CD4-positive, alpha-beta T cell (primary cell): ENCODE measurements at places on chromosomes 7 and 10. TPM values are rescaled to one million over a fixed set of nuclear protein-coding genes. Genes with fewer than 3 reads are reported as not detected.

GRCh38 chr10:51198170-51198569, 123.9 kb downstream of the PRKG1 start:
- no peaks in the 10 kb centered on the region for H3K27me3 ChIP-seq
- no peak for DNase-seq
- H3K27ac ChIP-seq: no peak overlapping the region
- no peaks in the 10 kb centered on the region for H3K4me1 ChIP-seq

GRCh38 chr7:32516551-32517100, 21.3 kb downstream of the AVL9 start:
- H3K27ac ChIP-seq: no peak overlapping the region
- peaks cover 3% of the 10 kb centered on the region for H3K36me3 ChIP-seq
- H3K4me1 ChIP-seq: peaks cover 18% of the 10 kb centered on the region
- no peak for DNase-seq

- no peaks in the 10 kb centered on the region for H3K36me3 ChIP-seq
- H3K27me3 ChIP-seq: no peaks in the 10 kb centered on the region
- H3K4me3 ChIP-seq: no peak overlapping the region
- no peak overlapping the region for H3K27ac ChIP-seq
Measured at GRCh38 chr10:80609331-80609730, 71.6 kb downstream of the SH2D4B start.

GRCh38 chr10:87092861-87093631, 1.6 kb downstream of the GLUD1 start:
- H3K4me3 ChIP-seq: peak overlapping the region; percentile 78
- H3K27me3 ChIP-seq: no peaks in the 10 kb centered on the region
- DNase-seq: peak; percentile 6
- H3K4me1 ChIP-seq: peaks cover 24% of the 10 kb centered on the region

DNA sequence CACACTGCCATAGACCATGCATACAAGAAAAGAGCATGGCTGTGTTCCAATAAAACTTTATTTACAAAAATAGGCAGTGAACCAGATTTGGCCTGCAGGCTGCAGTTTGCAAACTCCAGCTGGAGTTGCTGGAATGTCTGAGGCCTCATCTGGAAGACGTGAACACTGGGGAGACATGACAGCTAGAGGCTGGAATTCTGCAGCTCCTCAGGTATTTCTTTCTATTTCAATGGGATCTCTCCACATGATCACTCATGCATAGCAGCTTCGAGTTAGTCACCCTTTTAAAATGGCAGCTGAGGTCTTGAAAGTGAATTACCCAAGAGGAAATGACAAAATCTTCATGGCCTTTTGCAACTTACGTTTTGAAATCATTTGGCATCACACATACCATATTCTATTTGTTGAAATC, 52.6 kb upstream of the BET1 start:
- no peaks in the 10 kb centered on the region for H3K36me3 ChIP-seq
- H3K4me3 ChIP-seq: no peak overlapping the region
- no peaks in the 10 kb centered on the region for H3K4me1 ChIP-seq

DNA sequence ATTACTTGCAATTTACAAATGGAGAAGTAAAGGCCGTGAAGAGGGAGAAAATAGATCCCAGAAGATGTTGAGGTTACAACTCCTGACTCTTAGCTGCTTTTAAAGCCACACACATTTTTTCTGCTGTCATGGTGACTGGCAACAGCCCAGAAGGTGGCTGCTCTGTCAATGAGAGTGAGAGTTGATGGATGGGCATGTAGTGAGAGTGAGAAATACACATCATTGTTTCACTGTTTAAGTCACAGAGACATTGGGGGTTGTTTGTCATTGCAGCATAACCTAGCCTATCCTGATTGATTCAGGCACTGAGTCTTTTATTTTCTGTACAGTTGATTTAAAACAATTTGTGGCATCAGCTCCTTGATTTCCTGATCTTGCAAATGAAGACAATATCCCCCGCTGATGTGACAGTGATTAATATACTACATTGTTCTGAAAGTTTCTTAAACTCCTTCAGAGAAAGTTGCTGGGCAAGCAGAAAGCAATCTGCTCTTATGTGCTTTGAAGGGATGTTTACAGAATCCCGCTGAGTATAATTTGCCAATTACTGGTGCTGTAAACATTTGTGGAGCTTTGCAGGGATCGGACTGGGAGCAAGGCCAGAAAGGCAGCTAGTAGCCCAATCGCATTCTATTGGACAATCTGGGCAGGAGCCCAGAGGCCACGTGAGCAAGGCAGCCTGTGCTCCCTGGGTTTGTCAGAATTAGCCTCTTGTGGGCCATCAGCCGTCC, 229.6 kb downstream of the PRPF18 start:
- peaks cover 17% of the 10 kb centered on the region for H3K4me1 ChIP-seq
- no peak for DNase-seq
- H3K27me3 ChIP-seq: no peaks in the 10 kb centered on the region
- H3K27ac ChIP-seq: no peak overlapping the region
- H3K36me3 ChIP-seq: no peaks in the 10 kb centered on the region
- no peak overlapping the region for H3K4me3 ChIP-seq

DNA sequence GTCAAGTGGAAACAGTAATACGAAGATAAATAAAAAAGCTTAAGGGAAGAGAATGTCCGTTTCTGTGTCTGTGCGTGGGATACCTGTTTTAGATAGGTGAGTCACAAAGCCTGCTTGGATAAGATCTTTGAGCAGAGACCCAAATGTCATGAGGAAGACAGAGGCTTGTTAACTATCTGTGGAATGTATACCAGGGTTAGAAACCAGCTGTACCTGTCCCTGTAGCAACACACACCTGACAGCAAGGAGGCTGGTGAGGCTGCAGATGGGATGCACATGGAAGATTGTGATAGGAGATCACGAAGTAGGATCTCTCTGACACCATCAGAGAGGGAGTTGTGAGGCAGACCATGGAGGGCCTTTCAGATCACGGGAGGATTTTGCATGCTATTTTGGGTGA, 105.3 kb downstream of the ARHGAP21 start:
- no peak overlapping the region for H3K4me3 ChIP-seq

DNA sequence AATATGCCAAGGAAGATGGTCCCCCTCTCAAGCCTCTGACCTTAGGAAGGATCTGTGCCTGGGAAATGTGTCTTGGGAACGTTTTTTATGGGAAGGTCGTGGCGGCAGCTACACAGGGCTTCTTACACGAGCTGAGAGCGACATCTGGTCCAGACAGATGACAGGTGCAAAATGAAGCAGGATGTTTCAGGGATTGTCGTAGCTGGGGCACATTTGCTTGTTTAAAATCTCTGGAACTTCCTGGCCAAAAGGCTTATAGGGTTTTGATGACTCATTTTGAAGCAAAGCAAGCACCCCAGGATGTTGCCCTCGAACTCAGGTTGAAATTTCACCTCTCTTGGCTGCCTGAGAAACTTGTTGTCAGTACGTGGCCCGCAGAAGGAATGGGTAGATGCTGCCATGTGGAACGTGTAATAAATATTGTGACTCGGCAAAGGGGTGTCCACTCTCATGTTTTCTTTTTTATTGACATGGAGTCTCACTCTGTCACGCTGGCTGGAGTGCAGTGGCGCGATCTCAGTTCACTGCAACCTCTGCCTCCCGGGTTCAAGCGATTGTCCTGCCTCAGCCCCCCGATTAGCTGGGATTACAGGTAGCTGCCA, 117.5 kb downstream of the CAMK1D start:
- DNase-seq: no peak
- no peak overlapping the region for H3K4me3 ChIP-seq
- H3K27ac ChIP-seq: no peak overlapping the region
- peaks cover 10% of the 10 kb centered on the region for H3K4me1 ChIP-seq
- H3K36me3 ChIP-seq: no peaks in the 10 kb centered on the region

GRCh38 chr10:117926491-117926890, 120.2 kb downstream of the RAB11FIP2 start:
- H3K27ac ChIP-seq: no peak overlapping the region
- no peak overlapping the region for H3K4me3 ChIP-seq
- H3K36me3 ChIP-seq: no peaks in the 10 kb centered on the region
- H3K4me1 ChIP-seq: no peaks in the 10 kb centered on the region
- DNase-seq: no peak

DNA sequence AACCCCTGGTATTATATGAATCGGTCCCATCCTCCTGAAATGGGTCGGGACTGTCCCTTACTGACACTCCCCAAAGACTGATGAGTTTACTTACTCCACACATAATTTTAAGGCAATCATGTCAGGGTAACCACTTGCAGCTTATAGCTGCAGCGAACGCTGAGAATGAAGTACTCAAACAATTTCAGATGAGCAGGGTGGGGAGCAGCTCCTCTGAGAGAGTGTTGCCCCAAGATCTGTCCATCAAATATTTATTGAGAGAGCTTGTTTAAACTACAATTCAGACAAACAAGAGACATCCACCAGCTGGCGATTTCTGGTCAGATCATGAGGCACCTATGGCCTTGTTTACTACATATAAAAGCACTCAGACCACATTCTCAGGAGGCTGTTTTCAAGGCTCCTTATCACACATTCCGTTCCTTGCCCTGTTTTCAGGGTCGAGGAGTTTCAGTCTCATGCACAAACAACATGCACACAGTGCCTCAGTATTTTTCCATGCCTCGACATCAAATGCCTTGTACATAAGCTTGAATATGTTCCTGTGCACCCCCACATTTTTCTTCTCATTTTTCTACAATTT, 80.1 kb downstream of the THSD7A start:
- H3K27me3 ChIP-seq: no peaks in the 10 kb centered on the region
- H3K4me3 ChIP-seq: no peak overlapping the region
- H3K27ac ChIP-seq: no peak overlapping the region
- no peaks in the 10 kb centered on the region for H3K36me3 ChIP-seq

DNA sequence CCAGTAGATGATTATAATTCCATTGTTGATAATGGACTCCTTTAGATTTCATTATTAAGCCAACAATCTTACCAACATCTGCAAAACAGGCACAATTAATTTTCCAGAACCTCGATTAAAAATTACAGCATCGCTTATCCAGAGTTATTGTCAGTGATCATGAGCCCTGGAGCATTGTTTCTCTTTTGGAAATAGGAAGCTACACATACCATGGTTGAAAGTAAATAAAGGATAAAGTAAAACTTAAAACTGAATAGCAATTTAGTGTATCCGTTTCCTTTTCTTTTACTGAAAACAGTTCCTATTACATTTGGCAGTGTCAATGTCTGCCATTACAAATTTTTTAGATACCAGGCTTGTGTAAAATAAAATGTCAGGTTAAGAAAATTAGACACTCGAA, 9.9 kb upstream of the HOXA2 start:
- peaks cover 3% of the 10 kb centered on the region for H3K27me3 ChIP-seq
- no peak overlapping the region for H3K4me3 ChIP-seq
- H3K27ac ChIP-seq: no peak overlapping the region
- H3K36me3 ChIP-seq: no peaks in the 10 kb centered on the region
- no peak for DNase-seq

DNA sequence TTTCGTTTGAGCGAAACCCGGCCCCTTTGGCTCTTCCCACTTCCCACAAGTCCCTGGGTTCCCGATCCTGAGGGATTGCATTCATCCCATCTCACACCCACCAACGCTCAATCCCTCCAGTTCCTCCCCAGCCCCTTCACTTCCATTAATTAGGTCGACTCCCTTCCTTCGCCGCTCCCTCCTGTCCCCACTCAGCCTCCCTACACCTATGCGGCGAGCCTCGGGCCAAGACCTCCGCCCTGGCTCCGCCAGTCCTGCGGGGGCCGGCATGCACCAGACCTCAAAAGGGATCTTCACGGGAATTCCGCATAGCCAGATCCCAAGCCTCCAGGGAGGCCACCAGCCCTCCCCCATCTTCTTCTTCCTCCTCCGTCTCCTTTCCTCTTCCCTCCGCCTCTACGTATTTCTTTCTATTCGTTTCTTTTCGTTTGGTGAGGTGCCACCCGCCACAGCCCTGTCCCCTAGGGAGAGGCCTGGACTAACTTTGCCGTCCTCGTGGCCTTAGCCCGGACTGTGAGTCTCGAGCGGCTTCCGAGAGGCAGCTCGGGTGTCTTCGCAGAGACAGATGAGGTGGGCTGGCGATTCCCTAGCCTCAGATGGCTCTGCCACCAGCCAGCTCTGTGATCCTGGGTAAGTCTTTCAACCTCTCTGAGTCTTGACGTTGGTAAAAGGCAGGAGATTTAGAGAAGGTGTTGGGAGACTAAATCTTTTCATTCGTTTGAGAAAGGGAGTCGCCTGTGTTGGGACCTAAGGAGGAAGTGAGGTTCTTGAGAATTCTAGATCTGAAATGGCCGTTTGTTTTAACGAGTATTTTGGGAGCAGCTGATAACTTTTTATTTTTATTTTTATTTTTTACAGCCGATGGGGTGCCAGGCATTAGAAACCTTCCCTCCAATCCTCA, 8.1 kb upstream of the LBX1 start:
- DNase-seq: no peak
- H3K27ac ChIP-seq: no peak overlapping the region
- no peaks in the 10 kb centered on the region for H3K36me3 ChIP-seq
- H3K27me3 ChIP-seq: peaks cover 74% of the 10 kb centered on the region

GRCh38 chr7:132035517-132036362, 479.3 kb upstream of the PODXL start:
- H3K27me3 ChIP-seq: peaks cover 2% of the 10 kb centered on the region
- no peaks in the 10 kb centered on the region for H3K4me1 ChIP-seq
- no peak overlapping the region for H3K27ac ChIP-seq
- DNase-seq: no peak

GRCh38 chr7:32037650-32038198, 32.5 kb downstream of the PDE1C start:
- DNase-seq: no peak
- no peaks in the 10 kb centered on the region for H3K27me3 ChIP-seq
- no peaks in the 10 kb centered on the region for H3K36me3 ChIP-seq
- no peaks in the 10 kb centered on the region for H3K4me1 ChIP-seq

- no peaks in the 10 kb centered on the region for H3K36me3 ChIP-seq
- no peak for DNase-seq
- H3K27ac ChIP-seq: no peak overlapping the region
- H3K4me3 ChIP-seq: no peak overlapping the region
- H3K27me3 ChIP-seq: no peaks in the 10 kb centered on the region
Measured at GRCh38 chr7:94348142-94348541, 46.6 kb upstream of the COL1A2 start.

- no peaks in the 10 kb centered on the region for H3K27me3 ChIP-seq
- DNase-seq: no peak
- no peaks in the 10 kb centered on the region for H3K36me3 ChIP-seq
- no peak overlapping the region for H3K4me3 ChIP-seq
Measured at GRCh38 chr7:152588350-152588749, 87.6 kb downstream of the XRCC2 start.

- DNase-seq: no peak
- peaks cover 2% of the 10 kb centered on the region for H3K27me3 ChIP-seq
- H3K36me3 ChIP-seq: no peaks in the 10 kb centered on the region
- no peak overlapping the region for H3K27ac ChIP-seq
- no peaks in the 10 kb centered on the region for H3K4me1 ChIP-seq
- no peak overlapping the region for H3K4me3 ChIP-seq
Measured at GRCh38 chr7:155913291-155913690, 101.0 kb upstream of the SHH start.

- no peaks in the 10 kb centered on the region for H3K27me3 ChIP-seq
- no peaks in the 10 kb centered on the region for H3K4me1 ChIP-seq
- H3K4me3 ChIP-seq: no peak overlapping the region
- H3K36me3 ChIP-seq: no peaks in the 10 kb centered on the region
- H3K27ac ChIP-seq: no peak overlapping the region
- DNase-seq: no peak
Measured at GRCh38 chr10:18968159-18968558, 80.4 kb upstream of the MALRD1 start.

- H3K4me3 ChIP-seq: no peak overlapping the region
- no peaks in the 10 kb centered on the region for H3K36me3 ChIP-seq
- peaks cover 6% of the 10 kb centered on the region for H3K4me1 ChIP-seq
- peak; percentile 44 for DNase-seq
Measured at GRCh38 chr7:78039790-78040776, 241.5 kb downstream of the PHTF2 start.

AOAH gene
- 30.3 TPM for total RNA-seq

MACC1 gene
- 0.14 TPM for total RNA-seq

C7orf57 gene
- total RNA-seq: 0.56 TPM

ZNF775 gene
- 0.38 TPM for total RNA-seq

CREB5 gene
- 0.22 TPM for total RNA-seq

GDF10 gene
- 0.16 TPM for total RNA-seq

PPP1R17 gene
- total RNA-seq: not detected

PILRA gene
- total RNA-seq: 4.6 TPM

PTPRE gene
- total RNA-seq: 55.1 TPM

SFTPA2 gene
- total RNA-seq: not detected
